ENCODE measurements at places on chromosomes 13 and 19.

GRCh38 chr13:107025991-107026390, 458.1 kb upstream of the ARGLU1 start:
- no peak for DNase-seq

GRCh38 chr13:81305928-81306327, 965.0 kb upstream of the SPRY2 start:
- DNase-seq = no peak

DNA sequence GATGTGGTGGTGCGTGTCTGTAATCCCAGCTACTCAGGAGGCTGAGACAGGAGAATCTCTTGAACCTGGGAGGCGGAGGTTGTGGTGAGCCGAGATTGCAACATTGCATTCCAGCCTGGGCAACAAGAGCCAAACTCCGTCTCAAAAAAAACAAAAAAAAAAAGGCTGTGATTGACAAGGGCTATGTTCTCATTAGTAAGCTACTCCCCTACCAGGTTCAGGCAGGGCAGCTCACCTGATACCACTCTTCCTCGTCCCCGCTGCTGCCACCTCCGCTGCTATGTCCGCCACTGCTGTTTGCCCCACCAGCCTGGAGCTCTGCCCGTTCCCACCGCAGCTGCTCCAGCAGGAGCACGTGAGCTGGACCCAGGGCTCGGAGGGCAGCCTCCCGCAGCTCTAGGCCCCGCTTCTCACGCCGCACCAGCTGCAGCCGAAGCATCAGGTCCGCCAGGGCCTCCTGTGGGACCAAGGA, 9.4 kb downstream of the USHBP1 start:
- no peak for DNase-seq

GRCh38 chr19:1690699-1691307, 38.4 kb upstream of the TCF3 start:
- no peak for DNase-seq

DNA sequence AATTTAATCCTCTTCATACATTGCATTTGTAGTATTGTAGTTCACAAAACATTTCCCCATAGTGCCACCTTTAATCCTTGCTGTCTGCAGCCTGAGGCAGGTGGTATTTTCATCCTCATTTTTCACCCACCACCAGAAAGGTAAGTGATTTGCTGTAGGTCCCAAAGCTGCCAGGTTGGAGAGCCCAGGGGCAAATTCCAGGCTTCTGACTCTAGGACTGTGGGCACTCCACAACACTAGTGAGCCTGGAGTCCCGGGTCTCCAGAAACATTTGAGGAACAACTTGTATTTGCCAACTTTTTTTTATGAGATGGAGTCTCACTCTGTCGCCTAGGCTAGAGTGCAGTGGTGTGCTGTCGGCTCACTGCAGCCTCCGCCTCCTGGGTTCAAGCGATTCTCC, 6.2 kb downstream of the ILF3 start:
- no peak for DNase-seq

- DNase-seq = no peak
Measured at GRCh38 chr13:103671547-103671946, 605.3 kb upstream of the SLC10A2 start.

DNA sequence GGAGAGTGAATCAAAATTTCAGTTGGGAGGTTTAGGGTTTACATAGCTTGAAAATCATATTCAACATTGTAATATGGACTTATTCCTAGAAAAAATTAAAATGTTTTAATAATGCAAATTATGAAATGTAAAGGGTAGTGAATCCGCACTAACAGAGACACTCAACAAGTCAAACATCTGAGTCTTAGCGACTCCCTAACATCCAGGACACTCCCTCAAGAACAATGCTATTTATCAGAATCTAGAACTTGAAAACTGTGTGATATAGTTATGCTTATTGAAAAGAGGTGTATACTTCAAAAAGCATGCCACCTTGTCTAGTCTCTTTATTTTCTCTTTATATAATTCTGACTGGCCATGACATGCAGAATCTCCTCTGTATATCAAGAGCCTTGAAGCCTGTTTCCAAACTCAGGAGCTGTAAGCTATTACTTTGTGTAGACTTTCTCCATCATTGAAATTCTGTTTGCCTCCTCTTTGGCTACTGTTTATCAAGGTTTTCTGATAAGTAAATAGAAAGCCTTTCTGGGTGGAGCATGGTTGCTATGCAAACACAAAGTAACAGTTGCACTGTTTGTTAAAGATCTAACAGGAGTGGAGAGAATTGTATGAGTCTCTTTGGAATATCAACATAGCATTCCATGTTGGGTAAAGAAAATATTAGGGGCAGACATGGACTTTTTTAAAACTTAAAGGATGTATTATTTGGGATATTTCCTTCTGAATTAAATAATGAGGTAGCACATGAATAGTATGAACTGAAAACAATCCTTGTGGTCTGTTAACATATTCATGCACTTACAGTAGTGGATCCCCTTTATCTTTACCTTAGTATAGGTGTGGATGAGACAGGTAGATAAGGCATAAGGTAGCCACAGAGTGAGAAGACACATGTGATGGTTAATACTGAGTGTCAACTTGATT, 56.4 kb upstream of the MBNL2 start:
- DNase-seq = no peak

DNA sequence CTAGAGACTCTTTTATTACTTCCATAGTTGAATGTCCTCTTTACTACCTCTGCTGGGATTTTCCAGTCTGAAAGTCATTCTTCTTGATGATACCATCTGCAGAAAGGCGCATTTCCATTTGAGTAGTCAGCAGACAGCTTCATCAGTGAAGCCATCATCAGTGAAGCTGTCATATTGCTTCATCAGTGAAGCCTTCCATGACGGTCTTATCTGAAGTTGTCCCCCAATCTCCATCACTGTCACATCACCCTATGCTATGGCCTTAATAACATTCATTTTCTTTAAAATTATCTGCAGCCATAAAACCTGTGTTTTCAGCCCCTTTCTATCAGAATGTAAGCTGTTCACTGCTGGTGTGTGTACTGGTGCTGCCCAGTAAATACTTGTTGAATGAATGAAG, 151.6 kb downstream of the B3GLCT start:
- DNase-seq = no peak

DNA sequence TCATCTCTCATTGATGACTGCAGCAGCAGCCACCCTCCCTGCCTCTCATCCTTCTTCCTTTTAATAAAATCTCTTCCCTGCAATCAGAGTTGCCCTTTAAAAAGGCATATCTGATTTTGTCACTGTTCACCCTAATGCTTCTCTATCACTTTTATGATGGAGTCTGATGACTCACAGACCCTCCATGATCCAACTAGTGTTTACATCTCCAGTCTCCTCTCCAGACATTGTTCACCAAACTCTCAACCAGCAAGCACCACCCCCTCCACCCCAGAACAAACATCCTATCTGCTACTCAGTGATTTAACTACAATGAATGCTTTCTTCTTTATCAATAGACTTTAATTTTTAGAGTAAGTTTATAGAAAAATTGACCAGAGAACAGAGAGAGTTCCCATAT, 59.5 kb downstream of the TNFSF11 start:
- DNase-seq = no peak

- no peak for DNase-seq
Measured at GRCh38 chr13:51639171-51639570, 54.9 kb downstream of the WDFY2 start.

GRCh38 chr13:91572439-91572838, 174.0 kb downstream of the GPC5 start:
- DNase-seq = no peak

DNA sequence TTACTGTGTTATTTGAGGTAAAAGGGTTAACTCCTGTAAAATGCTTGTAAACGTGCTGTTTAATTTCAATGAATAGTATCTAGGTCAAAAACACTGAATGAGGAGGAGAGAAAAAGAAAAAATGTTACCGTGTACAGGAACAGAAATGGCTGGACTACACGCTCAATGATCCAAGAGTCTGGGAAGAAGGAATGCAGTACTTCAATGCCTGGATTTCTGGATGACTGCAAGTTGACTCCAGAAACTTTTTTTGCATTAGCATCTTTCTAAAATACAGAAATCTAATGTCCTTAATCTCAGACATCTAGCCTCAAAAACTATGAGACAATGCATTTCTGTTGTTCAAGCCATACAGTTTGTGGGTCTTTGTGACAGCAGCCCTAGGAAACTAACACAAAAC, 17.4 kb upstream of the IPO5 start:
- no peak for DNase-seq
